ENCODE measurements at places on chromosomes 4 and X.

GRCh38 chr4:142645475-142646108 is 200.5 kb downstream of the INPP4B start:
- no peak for DNase-seq

- peak; percentile 89 for DNase-seq
Measured at GRCh38 chr4:86013621-86014020, 346.2 kb downstream of the MAPK10 start.

GRCh38 chrX:33336783-33337182 is 125.4 kb upstream of the DMD start:
- peak; percentile 37 for DNase-seq

- DNase-seq = no peak
Measured at GRCh38 chr4:22877486-22878052, 184.8 kb downstream of the GBA3 start.

DNA sequence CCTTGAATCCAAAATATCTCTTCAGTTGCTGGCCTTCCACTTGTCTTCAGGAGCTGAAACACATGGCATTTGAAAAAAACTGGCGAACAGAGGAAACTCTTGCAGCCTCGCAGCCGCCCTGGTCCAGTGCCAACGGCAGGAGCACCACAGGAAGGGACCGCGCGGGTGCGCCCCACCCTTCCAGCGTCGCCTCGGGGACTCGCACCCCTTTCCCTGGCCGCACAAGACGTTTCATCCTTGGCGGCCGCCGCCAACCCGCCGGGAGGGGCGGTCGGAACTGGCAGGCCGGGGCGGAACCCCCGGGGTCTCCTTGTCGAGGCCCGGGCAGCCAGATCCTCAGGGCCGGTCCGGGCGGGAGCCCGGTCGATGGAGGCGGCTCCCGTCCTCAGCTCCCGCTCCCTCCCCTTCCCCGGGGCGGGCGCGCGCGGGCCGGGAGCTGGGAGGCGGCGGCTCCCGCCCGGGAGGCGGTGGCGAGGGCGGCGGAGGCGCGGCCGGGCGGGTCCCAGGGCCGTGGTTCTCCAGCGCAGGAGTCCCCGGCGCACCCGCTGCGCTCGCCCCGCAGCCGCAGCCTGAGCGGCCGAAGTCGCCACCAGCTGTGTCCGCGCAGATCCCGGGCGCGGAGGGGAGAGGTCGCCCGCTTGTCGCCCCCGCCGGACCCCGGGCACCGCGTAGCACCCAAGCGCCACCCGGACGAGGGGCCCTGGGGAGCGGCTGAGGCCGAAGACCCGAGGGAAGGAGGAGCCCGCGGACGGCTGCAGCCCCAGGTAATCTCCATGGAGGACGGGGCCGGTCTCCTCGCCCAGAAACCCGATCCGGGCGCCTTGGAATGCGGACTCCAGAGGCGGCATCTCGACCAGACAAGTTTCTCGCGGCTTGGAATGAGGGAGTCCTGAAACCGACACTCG is 886 bp upstream of the NDST3 start:
- peak; percentile 40 for DNase-seq
